Activated T-cell treated with anti-CD3 and anti-CD28 coated beads for 4 hours (primary cell): ENCODE measurements at places on chromosomes 11 and 22.

- no peak for DNase-seq
These were observed 61.0 kb downstream of the BMAL1 start for GRCh38 chr11:13338427-13339069.

GRCh38 chr11:116224154-116224888 is 548.5 kb downstream of the BUD13 start:
- DNase-seq, result peak; percentile 19

DNA sequence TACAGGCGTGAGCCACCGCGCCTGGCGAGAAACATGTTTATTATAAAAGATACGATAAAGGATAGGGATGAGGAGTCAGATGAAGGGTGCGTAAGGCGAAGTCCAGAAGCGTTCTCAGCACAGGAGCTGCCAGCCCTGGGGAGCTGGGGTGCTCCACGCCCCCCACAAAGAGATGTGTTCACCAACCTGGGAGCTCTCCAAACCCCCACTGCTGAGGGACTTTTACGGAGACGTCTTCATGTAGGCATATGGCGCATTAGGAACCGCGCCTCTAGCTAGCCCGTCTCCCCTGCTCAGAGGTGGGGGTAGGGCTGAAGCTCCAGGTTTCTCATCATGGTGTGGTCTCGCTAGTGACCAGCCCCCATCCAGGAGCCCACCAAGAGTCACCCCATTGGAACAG is 8.4 kb upstream of the ZBED4 start:
- no peak for DNase-seq

- no peak for DNase-seq
These were observed 20.7 kb upstream of the SCUBE2 start for GRCh38 chr11:9112075-9112474.

- DNase-seq, result no peak
These were observed 12.0 kb upstream of the PVALB start for GRCh38 chr22:36828815-36829214.

GRCh38 chr11:35050541-35050995 is 88.4 kb upstream of the CD44 start:
- no peak for DNase-seq

DNA sequence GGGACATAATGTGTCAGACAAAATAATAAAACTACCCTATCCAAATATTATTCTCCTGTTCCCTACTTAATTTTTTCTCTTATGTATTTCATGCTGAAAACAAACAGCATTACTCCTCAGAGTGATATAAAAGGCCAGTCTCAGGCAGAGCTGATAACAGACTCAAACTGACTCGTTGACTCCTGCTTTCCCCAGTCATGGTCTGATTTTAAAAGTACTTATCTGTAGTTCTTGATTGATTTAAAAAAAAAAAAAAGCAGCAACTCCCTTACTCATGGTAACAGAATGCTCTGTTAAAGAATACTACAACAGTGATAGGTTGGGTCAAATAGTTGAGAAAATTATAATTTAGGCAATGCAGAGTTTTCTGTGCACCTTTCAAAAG is 90.3 kb upstream of the BARX2 start:
- no peak for DNase-seq

- DNase-seq, result no peak
These were observed 9.7 kb downstream of the SRSF8 start for GRCh38 chr11:95076416-95076815.

DNA sequence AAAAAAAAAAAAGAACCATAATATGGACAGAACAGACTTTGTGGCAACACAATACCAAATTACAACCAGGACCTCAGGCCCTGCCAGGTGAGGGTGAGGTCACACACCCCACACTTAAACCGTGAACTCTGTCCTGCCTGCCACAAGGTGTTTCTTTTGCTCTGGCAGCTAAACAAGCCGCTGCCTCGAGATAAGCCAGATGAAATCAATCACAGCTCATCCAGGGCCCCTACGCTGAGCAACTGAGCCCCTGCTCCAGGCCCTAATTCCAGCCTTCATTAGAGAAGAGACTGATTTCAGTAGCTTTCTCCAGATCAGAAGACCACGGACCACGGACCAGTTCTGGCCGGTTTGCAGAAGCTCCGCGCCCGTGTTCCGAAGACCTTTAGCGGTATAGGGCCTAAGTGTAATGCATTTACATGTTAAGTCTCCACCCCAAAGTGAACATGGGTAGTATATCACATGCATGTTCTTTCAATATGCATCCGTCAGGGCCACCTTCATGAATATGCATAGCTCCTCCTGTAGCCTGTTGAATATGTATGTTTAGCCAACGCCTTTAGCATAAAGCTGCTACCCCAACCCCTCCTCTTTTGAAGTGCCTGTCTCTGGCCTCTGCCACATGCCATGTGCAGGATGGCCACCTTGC is 14.8 kb upstream of the RAC2 start:
- no peak for DNase-seq

- no peak for DNase-seq
These were observed 145.9 kb upstream of the PITPNB start for GRCh38 chr22:28064920-28065319.

DNA sequence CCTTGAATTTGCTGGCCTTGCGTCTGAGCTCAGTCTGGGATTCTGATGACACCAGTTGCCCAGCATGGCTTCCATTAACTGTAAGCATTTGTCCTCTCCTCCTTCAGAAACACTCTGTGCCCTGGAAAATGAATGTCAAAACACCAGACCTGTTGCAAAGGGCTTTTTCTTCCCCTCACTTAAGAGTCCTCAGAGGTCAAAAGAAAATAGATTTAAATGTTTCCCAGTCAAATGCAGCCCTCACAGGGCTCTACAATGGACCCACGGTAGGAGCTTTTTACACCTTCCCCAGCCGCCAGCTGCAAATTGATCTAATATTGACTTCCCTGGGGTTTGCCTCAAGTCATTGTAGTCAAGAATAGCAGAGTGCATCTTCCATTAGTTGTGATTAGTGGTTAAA is 332.2 kb downstream of the INSC start:
- no peak for DNase-seq

- DNase-seq, result no peak
These were observed 103.4 kb upstream of the USP47 start for GRCh38 chr11:11738370-11738769.

DNA sequence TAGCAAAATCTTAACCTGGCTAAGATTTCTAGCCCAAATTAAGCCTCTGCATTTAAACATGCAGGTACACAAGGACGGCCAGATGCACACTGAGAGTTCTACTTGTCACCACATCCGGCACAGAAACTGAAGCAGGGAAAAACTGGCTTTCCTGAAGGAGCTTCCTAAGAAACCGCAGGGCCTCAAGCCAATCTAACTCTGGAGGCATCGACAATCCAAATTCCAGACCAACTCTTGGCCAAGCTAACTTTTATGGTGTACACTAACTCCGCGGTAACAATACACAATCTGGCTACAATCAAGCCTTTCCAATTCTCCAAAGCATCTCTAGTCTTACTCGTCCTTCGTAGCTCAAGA is 1.2 kb downstream of the MSANTD2 start:
- no peak for DNase-seq

DNA sequence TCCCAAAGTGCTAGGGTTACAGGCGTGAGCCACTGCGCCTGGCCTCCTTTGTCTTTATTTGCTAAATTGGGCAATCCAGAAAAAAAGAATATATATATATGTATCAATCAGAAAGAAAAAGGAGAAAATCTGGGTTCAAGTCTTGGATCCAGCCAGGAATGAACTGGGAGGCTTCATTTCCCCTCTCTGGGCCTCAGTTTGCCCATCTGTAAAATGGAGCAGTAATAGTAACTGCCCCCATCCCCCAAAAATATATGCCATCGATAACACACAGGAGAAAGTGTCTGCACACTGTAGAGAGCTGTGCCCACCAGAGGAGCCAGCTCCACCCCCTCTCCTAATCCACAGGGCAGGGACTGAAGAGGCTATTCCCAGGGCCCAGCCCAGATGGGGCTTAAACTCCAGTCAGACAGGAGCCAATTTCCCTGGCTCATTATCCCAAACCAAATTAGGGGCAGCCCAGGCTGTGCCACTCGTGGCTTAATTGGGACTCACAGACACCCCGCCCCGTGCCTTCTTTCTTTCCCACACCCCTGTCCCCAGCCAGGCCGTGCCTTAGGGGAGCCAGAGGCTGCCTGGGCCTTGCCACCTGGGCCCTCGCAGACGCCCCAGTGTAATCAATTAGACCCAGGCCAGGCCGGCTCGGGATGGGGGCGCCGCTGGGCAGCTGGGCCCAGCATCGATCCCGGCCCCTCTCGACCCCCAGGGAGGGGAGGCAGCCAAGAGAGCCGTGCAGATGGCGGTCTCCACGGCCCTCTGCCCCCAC is 171.5 kb downstream of the MN1 start:
- DNase-seq, result no peak

GRCh38 chr11:1503708-1504104 is 17.1 kb upstream of the MOB2 start:
- no peak for DNase-seq

DNA sequence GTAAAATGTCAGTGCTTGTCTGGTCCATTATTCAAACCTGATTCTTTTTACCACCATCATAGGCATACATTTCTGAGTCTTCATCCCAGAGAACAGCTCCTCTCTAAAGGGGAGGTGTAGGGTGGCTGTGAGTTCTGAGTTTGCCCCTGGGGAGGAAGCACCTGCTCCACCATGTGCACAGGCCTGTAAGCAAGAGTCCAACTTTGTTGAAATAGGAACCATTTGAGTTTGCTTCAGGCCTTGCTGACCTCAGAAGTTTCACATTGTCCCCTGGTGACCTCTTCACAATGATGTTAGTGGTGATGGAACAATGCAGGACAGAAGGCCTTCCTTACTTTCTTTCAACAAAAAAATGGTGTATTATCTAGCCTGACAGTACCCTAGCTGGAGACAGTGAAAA is 54.6 kb upstream of the TOP3B start:
- no peak for DNase-seq

- DNase-seq, result no peak
These were observed 105.7 kb upstream of the LUZP2 start for GRCh38 chr11:24391167-24391566.

- no peak for DNase-seq
These were observed 819 bp upstream of the KCNQ1OT1 start for GRCh38 chr11:2700415-2701211.

- peak; percentile 37 for DNase-seq
These were observed 7.5 kb upstream of the WEE1 start for GRCh38 chr11:9565822-9566560.

GRCh38 chr11:114483929-114484328 is 44.7 kb downstream of the REXO2 start:
- DNase-seq, result no peak

DNA sequence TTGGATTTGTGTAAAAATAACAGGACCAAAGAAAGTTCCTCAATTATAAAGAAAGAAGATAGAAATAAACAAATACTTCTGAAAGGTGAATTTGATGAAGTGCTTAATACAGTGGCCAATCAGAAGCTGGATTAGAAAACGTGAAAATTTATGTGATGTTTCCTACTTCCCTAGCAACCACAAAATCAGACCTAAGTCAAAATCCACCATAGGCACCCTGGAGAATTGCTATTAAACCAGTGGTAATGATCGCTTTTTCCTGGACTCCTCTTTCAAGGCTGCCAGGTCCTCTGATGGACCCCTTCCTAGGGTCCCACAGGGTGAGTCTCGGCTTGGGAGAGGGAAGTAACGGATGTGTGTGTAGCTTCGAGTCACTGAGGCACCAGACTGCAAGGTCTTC is 9.6 kb downstream of the WT1 start:
- DNase-seq, result no peak
